ENCODE measurements at places on chromosomes 1 and 21.
A peak's percentile ranks its signal among the peaks of the same experiment; 100 is the strongest.

DNA sequence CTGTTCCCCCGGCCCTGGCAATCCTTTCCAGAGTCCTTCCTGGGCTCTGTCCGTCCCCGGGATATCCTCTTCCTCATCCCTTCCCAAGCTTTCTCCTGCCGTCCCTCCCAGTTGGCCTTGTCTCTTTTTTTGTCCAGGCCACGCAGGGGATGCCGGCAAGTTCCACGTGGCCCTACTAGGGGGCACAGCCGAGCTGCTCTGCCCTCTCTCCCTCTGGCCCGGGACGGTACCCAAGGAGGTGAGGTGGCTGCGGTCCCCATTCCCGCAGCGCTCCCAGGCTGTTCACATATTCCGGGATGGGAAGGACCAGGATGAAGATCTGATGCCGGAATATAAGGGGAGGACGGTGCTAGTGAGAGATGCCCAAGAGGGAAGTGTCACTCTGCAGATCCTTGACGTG lies 13.4 kb upstream of the SVBP start:
- no peak for DNase-seq

DNA sequence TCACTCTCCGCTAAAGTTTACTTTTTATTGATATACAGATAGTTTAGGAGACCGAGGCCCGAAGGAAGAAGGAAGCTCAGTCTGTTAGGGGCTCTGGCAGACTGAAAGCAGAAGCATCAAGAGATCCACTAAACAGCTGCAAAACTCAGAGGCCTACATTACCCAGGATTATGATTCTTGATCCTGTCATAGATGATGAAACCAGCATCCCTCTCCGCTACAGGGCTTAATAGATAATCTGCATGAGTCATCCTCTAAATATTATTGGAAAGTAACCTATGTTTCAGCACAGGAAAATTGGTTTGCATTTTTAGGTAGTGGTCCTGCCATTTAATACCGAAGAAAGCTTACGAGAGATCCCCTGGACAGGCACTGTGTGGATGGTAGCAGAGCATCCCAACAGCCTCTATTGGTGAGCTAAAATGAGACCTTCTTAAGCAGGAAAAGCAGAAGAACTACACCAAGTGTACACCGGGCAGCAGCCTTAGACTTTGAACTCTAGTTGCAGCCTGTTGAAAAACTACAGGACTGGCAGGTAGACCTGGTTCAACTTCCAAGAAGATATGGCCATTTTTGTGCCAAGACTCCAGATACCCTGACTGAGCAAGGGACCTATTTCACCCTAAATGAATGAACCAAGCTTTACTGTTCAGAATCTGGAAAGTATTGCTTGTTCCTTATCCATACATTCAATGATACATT lies 6.8 kb downstream of the CASQ2 start:
- peak; percentile 62 for DNase-seq

DNA sequence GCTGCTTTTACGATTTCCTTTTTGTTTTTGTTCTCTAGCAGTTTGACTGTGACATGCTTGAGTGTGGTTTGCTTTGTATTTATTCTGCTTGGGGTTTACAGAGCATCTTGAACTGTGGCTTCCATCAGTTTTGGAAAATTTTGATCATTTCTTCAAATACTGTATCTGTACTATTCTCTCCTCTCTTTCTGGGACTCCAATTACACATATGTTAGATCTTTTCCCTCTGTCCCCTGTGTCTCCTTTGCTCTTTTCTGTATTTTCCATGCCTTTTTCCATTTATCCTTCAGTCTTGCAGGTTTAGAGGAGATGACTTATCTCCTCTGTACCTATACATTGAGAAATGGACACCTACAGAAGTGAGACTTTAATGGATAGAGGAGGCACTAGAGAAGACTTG lies 31.7 kb downstream of the COQ8A start:
- DNase-seq = no peak

DNA sequence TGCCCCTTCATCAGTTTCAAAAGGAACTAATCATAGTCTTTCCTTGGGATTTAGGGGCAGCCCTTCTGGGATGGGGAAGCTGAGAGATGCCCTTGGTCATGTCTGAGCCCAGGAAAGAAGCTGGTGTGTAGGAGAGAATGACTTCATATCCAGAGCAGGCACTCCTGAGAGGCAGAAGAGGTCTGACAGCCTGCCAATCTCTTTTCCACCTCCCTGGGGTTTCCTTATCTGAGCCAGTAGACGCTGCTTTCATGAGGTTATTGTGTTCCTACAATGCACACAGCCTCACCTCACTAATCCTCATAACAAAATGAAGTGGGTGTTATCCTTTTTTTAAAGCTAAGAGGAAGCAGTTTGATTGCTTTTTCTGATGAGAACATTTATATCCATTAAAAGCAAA lies 14.1 kb downstream of the ROR1 start:
- DNase-seq = no peak

DNA sequence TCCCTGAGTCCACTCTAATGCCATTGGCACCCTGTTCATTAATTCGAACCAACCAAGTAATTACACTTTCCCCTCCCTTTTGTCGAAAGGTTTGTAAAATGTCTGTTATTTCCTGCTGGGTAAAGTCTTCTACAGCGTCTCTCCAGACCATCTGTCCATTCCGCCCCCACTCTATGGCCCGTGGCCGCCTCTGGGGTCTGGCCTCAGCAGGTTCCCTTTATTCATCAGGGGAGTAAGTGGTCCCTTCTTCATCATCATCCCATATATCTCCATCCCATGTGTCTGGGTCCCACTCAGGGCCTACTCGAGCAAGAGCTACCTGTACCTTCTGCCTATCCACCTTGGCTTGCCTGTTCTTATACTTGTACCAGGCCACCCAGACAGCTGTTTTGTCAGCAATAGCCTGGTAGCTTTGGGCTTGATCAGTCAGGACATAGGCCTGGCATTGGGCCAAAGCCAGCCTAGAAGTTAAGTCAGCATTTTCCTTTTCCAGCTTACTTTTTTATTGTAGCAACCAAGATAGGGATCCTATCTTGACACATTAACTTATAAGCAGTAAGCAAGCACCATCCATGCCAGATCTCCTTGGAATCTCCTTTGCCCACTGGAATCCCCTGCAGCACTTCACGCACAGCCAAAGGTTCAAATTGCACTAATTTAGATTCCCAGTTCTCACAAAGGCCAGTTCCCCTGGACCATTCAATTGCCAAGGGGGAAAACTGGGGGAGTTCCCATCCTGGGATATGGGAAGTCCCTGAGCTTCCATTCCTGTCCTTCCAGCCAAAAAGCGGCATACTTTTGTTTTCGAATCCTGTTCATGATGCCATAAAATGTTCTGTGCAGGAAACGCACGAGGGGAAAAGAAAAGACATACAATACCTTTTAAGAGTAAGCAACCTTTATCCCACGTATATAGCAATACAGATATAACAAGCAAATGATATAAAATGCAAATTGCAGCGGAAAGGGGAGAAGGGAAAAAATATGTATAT lies 6.6 kb upstream of the STUM start:
- peak; percentile 25 for DNase-seq

- no peak for DNase-seq
These were observed 51.7 kb downstream of the UBIAD1 start for GRCh38 chr1:11324567-11325165.

GRCh38 chr1:56094168-56094567 lies 485.2 kb downstream of the PLPP3 start:
- DNase-seq = no peak

DNA sequence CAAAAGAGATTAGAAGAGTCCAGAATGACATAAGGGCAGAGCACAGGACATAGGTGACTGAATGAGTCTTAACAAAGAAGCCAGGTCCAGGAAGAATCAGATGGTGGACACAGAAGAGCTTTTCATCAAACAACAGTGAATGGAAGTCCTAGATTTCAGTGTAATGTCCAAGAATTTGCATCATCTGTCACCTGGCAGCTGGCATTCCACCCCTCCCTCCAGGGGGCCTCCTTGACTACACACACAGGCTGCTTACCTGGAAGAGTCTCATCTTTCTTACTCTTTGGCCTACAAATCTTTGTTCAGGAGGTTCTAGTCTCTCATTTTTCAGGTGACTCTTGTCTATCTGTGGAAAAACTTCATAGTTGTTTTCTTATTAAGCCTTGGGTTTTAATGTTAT lies 36.2 kb downstream of the GORAB start:
- DNase-seq = no peak

DNA sequence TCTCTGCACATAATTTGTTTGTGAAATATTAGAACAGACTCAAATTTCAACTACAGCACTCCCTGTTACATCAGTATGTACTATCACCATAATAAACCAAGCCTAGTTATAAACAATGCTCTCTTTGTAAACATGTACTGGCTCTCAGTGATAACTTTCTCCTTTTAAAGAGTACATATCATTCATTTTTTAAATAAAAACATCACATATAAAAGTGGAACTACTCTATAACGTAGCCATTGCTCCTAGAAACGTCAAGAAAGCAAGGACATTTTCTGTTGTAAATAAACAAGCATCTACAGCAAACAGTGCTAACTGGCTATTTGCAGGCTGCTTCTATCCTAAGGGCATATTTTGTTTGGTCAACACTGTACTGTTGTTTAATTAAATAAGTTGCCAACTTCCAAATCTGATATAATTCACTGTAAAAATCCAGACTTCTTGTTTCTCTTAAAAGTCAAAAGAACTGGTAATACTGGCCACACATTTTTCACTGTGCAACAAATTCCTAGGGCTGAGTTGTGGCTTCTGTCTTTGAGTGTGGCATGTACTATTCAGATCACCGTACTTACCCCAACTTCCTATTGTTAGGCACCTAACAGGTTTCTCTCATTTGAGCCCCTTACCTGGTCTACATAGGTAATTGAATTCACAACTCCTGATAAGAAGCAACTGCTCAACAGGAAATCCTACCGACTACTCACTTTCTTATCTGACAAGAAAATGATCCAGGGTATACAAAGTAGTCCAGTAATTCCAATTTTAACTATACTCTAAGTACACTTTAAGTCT lies 111.9 kb downstream of the DENND1B start:
- no peak for DNase-seq

- DNase-seq = no peak
These were observed 16.1 kb upstream of the AQP10 start for GRCh38 chr1:154304664-154305337.

- peak; percentile 32 for DNase-seq
These were observed 16.9 kb downstream of the IVNS1ABP start for GRCh38 chr1:185300152-185300551.

GRCh38 chr1:86507935-86508582 lies 38.8 kb upstream of the CLCA4 start:
- peak; percentile 32 for DNase-seq

DNA sequence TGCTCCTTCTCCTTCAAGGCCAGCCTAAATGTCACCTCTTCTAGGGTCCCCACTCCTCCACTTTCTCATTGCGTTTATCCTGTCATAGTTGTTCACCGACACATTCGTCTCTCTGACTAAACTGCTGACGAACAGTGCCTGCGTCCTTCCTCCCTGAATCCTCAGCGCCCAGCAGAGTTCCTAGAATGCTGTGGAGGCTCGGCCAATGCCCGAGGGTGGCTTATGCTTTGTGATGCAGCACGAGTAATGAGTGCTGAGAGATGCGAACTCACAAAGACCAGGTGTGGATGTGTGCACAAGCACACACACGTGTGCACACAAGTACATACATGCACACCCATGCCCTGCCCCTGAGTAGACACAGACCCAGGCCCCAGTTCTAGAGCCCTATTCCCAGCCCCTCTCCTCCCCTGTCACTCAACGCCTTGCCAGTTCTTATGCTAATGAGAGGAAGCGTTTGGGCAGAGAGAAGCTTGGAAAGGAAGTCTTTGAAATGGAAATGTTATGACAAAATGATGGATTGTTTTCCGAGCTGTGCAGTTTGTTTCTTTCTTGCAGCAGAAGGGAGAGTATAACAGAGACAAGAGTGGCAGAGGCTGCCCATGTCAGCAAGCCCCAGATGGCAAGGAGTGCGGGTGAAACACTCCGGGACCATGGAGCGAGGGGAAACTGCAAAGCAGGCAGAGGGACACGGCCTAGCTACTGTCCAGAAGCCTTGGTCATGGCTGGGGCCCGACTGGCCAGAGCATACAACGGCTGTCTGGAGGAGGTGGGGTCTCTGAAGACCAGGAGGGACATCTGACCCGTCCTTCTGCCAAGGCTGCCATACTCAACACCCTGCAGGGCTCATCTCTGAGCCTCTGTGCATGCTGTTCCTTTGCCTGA lies 24.2 kb downstream of the KCNA10 start:
- DNase-seq = no peak

DNA sequence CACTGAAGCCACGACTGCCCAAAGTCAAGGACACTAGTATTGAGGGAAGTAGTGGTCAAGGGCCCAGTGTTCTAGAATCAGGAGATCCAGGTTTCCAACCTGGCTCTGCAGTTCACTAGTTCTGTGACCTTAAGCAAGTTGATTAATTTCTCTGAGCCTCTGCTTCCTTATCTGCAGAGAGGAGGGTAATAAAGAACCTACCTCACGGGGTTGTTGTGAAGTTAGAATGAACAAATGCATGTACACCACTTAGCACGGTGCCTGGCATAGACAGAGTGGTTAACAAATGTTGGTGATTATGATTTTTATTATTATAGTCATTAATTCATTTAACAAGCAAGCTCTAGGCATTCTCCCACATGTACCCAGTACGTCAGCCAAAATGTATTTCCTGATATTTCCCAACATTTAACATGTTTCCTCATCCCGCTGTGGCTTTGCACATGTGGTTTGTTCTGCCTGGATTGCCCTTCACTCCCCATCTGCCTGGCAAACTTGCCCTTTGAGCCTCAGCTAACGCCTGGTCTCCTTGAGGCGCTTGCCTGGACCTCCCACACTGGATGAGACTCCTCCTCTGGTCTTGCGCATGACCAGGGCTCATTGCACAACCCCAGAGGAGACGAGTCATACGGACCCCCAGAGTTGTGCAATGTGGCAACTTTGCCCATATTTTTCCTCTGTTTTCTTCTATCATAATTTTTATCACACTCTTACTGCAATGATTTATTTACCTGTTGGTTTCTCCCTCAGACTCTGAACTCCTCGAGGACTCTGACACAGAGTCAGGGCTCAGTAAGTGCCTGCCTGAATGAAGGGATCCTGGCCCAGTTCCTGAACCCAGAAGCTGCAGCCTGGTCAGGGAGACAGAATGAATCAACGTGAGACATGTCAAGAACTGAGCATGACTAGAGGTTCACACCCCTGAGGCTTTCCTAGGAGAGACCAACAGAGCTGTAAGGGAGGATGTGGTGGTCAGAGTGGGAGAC lies 20.7 kb upstream of the MFSD2A start:
- DNase-seq = peak; percentile 97

GRCh38 chr1:9273177-9273576 lies 19.5 kb upstream of the SPSB1 start:
- no peak for DNase-seq

All from LHCN-M2 (cell line).